ENCODE measurements at places on chromosomes 1 and 21.

DNA sequence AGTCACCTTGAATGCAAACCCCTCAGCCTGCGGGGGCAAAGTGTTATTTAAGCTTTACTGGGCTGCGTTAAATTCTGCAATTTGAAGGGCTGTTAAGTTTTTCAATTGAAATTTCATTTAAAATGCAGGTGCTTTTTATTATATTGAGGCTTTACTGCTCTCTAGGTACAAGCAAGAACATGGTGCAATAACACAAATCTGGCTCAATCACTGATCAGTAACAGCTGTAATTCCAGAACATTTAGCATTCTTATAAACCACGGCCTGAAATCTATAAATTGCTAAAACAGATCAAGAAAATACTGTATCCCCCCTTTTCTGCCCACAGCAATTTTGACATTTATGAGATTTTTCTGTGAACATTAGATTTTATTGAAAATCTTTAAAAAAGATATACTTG, 322.8 kb downstream of the KCTD3 start:
- no peak for DNase-seq

DNA sequence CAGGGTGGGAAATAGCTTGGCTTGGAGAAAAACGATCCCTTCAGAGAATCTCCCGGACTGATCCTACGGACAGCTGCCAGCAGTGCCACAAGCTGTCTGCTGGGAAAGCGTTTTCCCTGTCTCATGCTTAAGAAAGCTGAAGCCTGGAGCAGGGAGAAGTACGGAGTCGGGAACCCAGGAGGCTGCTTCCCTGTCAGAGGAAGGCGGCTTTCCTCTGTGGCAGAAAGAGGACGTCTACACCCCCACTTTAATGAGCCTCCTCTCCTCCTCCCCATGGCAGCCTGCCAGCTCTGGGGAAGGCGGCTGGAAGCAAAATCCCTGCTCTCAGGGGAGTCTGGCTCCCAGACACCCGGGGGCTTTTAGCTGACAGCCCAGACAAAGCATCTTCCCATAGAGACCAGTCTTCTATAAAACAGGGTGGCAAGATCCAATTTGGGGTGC, 7.3 kb downstream of the KIF21B start:
- no peak for DNase-seq

GRCh38 chr1:6870571-6870970, 85.3 kb downstream of the CAMTA1 start:
- no peak for DNase-seq

DNA sequence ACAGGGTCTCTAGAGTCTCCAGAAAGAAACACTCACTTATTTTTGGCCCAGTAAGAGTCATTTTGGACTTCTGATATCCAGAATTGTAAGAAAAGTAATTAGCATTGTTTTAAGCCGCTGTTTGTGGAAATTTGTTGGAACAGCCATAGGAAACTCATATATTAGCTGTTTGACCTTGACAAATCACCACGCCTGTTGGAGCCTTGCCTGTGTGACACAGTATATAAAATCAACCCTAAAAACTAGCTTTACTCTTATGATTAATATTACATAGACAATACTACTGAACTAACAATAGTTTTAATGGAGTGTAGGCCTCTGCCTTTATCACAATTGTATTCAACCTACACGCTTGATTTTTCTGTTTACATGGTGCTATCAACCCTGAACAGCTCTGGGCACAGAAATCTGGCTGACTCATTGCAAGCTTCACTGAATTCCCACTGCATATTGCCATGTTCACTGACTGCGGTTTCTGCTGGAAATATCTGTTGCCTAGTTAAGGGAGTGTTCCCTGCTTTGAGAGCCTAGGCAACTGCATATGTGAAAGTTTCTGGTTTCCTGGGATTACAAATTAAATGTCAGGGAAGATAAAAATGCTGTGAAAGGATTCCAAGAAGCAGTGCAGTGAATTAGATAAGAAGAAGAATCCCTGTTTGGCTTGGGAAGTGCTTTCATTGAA, 419.5 kb upstream of the DEPDC1 start:
- no peak for DNase-seq

DNA sequence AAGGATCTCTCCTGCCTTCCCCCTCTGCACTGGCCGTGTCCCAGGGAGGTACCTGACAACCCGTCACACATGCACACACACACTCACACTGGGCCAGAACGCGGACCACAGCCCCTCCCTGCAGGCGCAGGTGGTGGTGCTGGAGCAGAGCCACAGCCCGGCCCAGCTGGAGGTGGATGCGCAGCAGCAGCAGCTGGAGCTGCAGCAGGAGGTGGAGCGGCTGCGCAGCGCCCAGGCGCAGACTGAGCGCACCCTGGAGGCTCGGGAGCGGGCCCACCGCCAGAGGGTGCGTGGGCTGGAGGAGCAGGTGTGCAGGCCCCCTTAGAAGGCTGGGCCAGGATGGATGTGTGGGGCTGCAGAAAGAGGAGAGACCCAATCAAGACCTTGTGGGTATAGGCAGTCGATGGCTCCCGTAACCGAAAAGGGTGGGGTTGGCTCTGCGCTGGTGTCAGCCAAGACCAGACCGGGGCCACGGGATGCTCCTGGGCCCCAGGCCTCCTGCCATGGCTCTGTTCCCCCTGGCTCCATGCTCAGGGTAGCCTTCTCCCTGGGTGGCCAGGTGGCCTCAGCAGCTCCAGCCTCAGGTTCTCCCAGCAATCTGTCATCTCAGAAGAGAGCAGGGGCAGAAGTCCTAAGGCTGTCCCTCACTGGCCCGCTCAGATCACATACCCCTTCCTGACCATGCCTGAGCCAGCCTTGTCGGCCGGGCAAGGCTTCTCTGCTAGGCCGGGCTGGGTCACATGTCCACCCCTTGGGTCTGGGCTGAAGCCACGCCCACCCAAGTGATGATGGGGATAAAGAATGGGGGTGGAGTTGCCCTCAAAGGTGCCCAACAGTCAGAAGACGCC, 8.9 kb downstream of the MFAP2 start:
- no peak for DNase-seq

Measured in cerebellar nuclear complex (tissue), 1 donor.